ENCODE measurements at places on chromosomes 2 and 18.

- DNase-seq, result no peak
Observed at GRCh38 chr2:25993049-25993448, 10.8 kb upstream of the KIF3C start.

DNA sequence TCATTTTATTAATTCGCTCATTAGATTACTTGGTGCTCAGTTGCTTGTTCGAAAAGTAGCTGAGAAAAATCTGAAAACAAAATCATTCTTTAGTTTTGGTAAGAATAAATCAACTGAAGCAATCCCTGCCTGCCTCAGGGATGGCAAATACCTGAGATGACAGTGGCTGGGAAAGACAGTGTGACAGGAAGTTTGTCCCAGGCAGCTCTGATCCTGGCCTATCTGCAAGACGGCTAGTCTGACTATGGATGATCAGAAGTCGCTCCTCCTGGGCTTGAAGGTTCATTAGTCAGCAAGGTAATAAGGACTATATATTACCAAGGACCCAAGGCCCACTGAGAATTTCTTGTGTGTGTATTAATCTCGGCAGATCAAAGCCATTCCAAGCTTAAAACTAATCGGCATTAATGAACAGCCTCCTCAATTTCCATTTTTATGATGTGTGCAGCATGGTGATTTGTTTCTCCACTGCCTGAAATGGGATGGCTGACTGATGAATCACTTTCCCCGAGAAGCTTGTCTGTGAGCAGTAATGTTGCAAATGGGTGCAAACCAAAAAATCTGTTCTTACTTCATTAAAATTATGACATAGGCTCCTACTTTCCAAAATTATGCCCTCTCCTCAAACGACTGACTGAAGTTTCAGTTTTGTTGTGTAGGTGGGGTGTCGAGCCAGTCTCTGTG is 199.9 kb downstream of the ACTR3 start:
- no peak for DNase-seq

DNA sequence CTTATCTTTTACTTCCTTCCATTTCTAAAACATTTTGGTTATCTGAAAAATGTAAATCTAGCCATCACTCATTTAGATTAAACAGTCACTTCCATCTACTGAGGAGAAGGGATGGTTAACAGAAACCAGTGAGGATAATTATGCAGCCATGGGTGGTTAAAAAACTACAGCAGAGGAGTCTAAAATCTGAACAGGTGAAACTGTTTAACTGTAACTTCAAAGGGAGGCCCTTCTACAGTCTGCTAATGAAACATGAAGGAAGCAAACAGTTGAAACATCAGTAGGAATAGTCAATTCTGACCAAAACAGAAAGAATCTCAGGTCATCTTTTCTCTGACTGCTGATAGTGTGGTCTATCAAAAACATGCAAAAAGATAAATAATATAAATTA is 71.0 kb downstream of the DTNB start:
- DNase-seq, result no peak

DNA sequence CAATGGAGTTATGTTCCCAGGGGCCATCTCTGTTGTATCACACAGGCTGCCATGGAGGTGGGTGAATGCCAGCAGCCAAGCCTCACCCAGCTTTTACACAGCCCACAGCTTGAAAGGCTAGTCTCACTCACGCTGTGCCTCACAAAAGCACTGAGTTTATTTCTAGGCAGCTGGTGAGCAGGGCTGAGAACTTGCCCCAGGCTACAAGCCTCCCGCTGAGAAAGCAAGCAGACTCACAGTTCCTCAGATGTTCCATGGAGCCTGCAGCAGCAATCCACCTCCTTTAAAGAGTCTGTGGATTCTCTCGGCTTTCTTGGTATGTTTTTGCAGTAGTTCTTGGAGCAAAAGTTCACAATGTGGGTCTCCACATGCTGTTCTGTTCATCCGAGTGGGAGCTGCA is 40.9 kb upstream of the ALKAL2 start:
- DNase-seq, result no peak

GRCh38 chr18:10459587-10459986 is 5.2 kb downstream of the APCDD1 start:
- DNase-seq, result no peak

- DNase-seq, result no peak
Observed at GRCh38 chr18:23094411-23095190, 40.7 kb upstream of the CABLES1 start.

- DNase-seq, result peak; percentile 27
Observed at GRCh38 chr2:219230059-219230540, 494 bp downstream of the ANKZF1 start.

DNA sequence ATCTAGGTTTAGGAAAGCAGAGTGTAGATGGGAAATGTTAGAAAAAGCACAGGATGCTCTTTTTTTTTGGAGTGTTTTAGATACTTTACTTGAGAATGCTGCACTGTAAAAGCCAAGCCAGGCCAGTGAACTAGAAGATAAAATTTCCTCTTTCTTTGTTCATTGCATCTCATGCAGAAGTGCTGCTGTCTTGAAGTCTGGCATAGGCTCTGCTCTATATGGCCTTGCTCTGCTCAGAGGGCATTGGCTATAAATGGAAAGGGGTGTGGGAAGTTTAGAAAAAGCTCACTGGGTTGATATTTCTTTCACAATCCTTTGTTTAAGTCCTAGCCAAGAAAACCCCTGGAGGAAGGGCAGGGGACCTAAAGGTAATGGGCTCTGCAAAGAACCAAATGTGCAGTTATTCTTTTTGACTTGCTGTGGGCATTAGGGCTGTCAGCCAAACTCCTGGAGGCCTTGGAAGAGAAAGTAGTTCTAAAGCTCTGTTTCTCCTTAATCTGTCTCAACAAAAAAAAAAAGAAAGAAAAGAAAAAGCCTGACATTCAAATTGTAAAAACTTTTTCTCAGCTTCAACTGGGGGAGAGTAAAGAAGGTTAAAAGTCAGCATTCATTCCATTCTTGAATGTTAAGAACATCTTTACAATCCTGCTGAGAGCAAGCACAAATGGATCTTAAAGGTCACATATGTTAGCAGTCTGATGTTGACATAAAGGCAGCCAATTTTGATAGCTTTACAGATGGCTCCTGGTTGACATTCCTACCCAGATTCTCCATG is 338.3 kb downstream of the GULP1 start:
- no peak for DNase-seq

DNA sequence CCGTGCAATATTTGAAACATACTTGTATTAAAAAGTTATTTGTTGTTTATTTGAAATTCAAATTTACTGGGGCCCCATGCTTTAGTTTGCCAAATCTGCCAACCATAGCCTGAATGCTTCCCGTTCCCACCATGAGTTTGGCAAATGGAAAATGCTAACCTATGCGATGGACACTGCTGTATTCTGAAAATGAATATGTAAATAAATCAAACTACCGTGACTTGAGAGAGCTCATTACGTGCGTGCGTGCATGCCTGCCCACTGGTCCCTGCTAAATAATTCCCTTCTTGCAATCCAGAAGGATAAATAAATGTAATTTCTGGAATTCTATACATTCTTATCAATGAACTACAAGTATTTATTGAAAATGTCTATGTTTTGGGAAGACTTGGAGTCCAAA is 3.2 kb downstream of the BOD1L2 start:
- DNase-seq, result no peak

- no peak for DNase-seq
Observed at GRCh38 chr2:129717560-129718130, 261.8 kb upstream of the RAB6C start.

GRCh38 chr2:45965871-45966498 is 314.5 kb downstream of the PRKCE start:
- no peak for DNase-seq

GRCh38 chr18:71371951-71372605 is 1083.2 kb downstream of the SOCS6 start:
- no peak for DNase-seq

GRCh38 chr2:239195318-239195871 is 205.4 kb downstream of the HDAC4 start:
- DNase-seq, result no peak

GRCh38 chr2:190405070-190405469 is 3.1 kb upstream of the MFSD6 start:
- DNase-seq, result no peak

GRCh38 chr2:3517948-3518495 is 1.3 kb downstream of the ADI1 start:
- no peak for DNase-seq

GRCh38 chr2:85307527-85307897 is 20.3 kb downstream of the TGOLN2 start:
- DNase-seq, result no peak

GRCh38 chr18:33578518-33579348 is 714 bp downstream of the ASXL3 start:
- DNase-seq, result no peak

DNA sequence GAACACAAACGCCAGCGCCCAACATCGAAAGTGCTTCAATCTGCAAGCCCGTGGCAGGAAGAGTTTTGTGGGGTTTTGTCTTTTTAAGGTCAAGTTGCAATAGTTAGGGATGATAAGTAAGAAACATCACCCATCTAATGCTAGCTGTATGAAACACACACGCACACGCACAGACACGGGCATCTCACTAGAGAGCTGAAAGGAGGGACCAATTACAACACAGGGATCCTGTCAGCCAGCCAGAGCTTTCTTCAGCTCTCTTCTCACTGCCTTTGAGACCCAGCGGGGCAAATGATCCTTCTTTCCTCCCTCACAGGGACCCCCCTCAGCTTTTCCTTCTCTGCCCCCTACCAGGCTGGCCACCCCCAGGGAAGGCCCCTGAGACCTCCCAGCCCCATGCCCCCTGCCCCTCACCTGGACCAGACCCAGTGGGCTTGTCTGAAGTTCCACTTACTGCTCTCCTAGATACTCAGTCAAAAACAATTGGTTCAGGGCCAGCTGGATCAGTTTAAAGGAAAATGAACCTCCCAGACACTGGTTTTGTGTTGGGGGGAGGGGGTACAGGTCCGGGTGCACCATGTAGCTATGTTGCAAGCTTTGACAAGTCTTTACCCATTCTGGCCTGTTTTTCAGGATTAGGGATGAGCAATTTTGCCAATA is 17.9 kb downstream of the CYP26B1 start:
- no peak for DNase-seq

GRCh38 chr18:5238371-5238976 is 41.4 kb upstream of the AKAIN1 start:
- peak; percentile 16 for DNase-seq

DNA sequence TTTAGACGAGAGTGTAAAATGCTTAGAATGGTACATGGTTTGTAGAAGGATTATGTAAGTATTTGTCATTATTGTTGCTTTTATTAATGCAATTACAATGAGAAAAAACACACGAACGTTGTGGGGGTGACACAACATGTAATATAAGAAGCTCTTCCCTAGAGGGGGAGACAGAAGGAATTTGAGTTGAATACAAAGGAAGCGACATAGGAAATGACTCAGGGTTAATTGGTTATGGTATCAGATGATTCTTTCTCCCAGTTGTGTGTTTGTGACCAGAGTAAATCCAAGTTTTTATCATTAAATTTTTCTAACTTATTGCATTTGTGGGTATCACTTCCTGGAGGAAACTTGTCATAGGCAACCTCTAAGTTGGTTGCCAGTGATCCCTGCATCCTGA is 625.6 kb upstream of the CDH2 start:
- DNase-seq, result no peak

DNA sequence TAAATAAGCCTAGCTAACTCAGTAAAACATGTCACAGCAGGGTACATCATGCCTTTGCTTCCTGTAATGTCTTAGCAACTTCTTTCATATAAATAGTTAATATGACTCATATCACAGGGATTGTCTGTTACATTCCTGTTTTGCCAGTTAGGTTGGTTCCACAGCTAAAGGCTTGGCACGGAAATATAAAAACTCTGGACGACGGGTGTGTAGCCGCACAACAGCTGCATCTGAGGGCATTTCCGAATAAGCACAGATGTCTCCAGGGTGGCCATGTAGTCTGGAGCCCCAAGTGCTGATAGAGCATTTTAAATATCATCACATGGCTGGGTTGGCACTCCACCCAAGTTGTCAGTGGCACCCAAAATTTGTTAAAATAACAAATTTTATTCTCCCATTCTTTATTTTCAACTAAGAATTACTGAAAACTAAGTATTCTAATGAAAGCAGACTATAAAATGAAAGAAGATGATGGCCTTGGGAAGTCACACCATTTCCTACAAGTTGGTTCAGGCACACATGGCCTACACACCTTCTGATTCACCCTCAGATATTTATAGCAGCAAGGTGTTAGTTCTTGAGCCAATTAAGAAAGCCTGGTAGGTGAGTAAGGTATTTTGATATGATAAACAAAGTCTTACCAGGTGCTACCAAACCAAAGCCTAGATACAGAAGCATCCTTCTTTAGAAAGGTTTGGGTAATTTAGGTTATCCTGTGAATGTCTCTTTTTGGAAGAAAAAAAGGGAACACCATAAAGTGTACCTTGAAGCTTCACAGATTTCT is 61.8 kb upstream of the STK17B start:
- DNase-seq, result no peak

DNA sequence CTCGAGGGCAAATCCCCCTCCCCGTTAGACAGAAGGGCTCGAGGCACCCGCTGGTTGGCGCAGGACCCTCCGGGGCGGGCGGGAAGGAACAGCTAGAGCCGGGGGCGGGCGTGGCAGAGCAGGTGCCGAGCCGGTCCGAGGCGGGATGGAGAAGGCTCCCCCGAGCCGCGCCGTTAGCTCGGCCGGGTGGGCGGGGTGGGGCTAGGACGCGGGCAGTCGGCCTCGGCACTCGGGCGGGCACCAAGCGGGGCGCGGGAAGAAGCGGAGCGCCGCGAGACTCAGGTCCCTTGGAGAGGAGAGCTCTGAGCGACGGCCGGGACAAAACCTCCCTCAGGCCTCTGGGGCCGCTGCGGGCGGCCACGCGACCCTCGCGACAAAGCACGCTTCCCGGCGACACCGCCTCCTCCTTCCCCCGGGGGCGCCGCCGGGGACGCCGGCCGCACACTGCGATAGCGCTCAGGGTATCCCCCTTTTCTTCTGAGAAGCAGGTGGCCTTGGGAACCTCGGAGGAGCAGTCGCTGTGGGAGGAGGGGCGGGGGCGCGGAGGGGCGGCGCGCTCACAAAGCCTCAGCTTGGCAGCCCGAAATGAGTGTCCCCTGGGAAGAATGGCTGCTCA is 721 bp downstream of the FHOD3 start:
- no peak for DNase-seq

DNA sequence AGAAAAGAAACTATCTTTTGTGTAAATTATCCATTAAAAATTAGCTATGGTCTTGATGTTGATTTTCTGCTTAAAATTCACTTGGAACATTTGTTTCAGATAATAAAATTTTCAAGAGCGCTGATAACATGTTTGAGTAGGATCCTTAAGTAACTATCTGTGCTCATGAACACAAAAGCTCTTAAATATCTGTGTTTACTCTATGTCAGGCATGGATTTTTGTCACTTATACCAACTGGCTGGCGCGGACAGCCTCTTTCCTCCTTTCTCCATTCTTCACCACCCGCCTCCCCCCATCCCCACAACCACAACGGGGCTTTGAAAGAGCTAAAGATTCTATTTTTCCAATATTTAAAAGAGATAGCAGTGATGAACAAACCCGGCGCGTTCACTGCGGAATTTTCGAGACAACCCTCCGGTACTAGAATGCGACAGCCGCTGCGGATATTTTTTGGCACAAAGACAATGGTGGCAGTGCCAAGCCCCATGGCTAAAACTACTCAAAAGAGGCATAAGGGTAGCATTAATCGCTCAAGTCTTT is 181.5 kb downstream of the TCF4 start:
- no peak for DNase-seq
